ENCODE measurements at places on chromosomes 5 and 9.

DNA sequence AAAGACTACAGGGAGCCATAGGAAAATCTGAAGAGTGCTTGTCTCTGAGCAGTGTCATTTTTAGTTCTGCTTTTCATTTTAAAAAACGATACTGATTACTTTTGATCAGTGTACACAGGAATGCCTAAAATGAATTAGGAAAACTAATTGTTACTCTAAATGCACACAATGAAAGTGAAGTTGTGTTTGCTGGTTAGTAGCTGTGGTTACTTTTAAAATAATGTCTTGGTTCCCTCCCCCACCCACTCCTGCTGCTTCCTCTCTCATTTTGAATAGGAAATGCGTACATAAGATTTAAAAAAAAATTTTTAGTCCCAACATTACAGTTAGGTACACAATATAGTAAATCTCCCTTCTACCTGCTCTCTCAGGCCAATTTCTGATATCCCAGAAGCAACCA is 47.5 kb upstream of the PLPP1 start:
- DNase-seq, result no peak

DNA sequence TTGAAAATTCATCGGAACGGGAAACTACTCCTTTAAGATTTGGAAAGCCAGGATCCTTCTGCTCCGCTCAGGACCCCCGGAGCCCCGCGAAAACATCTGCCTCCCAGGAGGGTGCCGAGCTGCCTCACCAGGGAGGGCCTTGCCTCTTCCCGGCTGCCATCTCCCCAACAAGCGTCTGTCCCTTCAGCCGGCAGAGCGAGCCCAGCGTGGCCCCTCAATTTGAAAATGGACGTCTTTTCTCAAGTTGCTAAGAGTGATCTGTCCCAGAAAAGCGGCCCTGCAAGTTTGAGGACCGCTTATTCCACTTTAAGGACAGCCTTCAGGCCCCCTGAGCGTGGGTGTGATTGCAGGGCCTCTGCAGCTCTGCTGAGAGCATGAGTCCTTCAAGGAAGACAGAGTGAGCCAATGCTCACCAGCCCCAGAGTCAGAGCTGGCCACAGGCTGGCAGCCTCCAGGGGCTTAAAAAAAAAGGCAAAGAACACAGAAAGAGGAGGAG is 101.3 kb downstream of the PHF2 start:
- DNase-seq, result no peak

GRCh38 chr5:130424341-130424740 is 520.1 kb downstream of the CHSY3 start:
- no peak for DNase-seq

DNA sequence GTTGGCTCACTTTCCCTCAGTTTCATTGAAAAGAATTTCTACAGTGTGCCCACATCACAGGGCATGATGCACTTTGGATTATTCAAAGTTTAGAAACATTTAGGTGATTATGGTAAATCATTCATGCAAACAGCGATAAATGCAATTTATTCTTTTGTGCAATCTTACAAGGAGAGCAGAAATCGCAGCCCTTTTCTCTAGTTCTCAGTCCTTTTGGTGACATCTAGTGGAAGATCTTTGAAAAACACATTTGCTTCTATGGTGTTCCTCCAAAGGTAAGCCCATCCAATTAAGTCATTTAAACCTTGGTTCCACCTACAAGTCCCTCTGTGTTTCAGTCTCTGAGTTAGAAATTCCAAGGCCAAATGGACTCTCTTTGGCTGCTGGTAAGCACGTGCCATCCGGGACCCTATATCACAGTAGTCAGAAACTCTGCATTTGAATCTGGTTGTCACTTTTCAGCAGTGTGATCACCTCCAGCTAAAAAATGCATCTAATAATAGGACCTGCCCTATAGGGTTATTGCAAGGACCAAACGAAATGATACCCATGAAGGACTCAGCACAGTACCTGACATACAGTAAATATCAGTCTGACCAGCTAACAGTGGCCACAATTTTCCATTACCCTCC is 66.4 kb downstream of the MACROH2A1 start:
- peak; percentile 14 for DNase-seq

GRCh38 chr9:114372921-114373448 is 14.8 kb downstream of the AKNA start:
- no peak for DNase-seq

- DNase-seq, result no peak
These were observed 176.4 kb downstream of the C5orf15 start for GRCh38 chr5:133792024-133792423.

DNA sequence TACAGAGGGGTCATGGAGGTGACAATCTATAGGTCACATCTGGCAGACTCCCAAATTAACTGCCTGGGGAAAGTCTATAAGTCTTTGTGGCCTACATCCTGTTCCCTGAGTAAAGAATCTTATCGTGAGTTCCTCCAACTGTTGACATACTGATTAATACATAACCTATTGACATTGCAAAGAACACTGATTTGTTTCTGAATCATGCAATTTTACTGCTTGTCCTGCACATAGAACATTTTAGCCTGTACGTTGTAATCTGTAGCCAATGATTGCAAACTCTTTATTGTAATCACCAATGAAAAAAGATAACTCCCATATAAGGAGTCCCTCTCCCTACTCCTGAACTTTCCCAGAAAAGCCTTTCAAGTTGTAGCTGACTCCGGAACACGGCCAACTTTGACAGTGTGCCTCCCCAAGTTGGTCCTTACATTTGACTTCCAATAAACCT is 18.8 kb upstream of the OR2K2 start:
- no peak for DNase-seq

DNA sequence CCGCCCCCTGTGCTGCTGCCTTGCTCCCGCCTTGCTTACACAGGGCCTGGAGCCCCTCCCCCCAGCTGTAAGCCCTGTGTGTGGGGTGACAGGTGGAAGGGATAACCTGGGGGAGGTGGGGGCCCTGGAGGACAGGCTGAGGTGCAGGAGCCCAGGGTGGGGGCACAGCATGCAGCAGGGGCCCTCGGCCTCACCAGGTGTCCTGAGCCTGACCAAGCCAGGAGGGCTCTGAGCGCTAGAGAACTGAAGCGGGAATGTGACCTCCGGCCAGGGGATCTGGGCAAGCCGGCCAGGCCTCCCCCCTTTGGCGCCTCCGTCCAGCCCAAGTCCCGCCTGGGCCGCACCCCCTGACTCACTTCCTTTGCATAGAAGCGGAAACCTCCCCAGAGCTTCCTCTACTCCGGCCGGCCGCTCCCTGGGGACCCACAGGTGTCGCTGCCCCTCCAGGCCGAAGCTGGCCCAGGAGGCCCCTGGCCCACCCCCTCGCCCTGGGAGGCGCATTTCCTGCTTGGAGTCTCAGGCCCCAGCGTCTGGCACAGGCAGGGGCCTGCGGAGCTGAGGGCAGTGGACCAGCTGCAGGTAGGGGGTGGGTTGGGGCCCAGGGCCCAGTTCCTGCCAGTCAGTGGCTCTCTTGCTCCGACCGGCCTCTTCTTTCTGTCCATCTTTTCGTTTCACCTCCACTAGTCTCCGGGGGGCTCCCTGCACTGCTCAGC is at the start of gene TOR4A:
Gene TOR4A, plus strand, starts transcription at position 398 of the 713 bp plus-strand sequence. CDS start 964 bp downstream, outside the sequence.
- no peak for DNase-seq

DNA sequence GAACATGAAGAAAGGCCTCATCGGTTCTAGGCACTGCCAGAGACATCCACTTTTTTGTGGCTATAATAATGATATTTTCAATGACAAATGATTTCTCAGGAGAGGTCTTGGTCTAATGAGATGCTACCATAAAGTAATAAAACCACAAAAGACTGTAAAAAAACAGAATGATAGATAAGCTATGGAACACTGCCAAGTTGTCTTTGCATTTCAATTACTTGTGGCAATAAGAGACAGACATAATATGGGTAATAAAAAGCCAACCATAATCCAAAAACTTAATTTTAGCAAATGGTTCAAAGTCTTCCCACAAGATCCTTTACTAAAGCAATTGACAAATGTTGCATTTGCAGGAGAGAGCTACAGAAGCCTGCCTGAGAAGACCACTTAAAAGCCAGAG is 292.5 kb downstream of the ATPSCKMT start:
- DNase-seq, result no peak

DNA sequence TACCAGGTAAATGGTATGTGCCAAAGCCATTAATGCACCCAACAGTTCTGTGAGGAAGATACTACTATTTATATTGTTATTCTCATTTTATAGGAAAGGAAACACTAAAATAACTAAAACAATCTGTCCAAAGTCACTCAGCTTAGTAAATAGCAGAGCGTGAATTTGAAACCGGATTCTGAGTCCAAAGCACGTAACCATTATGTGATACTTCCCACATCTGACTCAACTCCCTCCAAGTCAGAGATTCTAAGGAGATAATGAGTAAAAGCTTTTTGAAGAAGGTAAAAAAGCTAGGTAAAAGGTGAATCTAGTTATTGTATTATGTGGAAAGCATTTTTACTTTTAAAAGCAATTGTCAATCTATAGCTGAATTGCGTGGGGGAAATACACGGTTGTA is 208.9 kb downstream of the PBX3 start:
- DNase-seq, result no peak

DNA sequence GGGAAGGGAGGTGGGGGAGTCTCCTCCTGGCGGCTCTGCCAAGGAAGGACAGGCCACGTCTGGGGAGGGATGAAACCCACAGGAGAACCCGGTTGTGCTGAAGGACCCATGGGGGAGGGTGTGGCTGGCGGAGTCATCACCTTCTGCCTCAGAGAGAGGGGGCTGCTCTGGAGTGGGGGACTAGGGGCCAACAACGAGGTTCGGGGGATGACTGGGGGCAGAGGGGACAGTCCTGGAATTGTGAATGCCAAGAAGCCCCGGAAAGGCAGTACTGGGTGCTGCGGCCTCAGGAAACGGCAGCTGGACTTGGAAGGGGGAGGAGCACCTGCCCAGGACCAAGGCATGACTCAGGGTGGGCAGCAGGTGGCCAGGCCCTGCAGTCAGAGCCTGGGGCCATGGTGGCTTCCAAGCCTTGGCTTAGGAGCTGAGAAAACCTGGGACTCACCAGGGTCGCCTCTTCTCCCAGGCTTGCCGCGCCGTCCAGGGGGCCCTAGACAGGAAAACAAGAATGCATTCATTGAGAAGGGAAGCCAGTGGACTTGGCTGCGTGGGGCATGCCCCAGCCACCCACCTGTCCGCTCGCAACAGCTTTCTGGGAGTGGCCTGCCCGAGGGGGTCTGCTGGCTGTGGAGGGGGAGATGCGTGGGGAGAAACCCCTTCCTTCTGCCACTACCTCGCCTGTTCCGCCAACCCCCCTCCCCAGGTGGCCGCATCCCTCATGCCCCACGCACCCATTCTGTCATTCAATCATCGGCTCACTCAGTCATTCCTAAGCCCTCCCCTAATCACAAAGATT is 74.0 kb upstream of the PHYKPL start:
- DNase-seq, result no peak

DNA sequence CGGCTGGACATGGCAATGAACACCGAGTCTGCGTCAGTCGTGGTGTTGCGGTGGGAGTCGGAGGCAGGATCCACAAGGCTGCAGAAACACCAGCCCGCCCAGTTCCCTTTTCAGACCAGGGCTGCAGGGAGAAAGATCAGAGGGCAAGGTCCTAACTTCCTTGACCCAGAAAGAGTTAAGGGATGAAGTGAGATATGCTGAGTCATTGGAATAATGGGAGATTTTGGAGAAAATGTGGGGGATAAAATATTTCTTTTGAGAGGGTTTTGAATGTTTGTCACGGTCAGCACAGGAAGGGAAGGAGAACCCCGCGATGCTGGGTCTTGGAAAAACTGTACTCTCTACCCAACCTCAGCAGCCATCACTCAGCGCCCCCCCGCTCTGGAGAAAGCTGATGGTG is 416.0 kb downstream of the ICE1 start:
- DNase-seq, result no peak

GRCh38 chr5:159341145-159341544 is 10.9 kb upstream of the IL12B start:
- no peak for DNase-seq

- DNase-seq, result no peak
These were observed 20.5 kb downstream of the RAPGEF1 start for GRCh38 chr9:131719262-131719908.

GRCh38 chr5:154446195-154447088 is 645 bp downstream of the SAP30L start:
- DNase-seq, result no peak

DNA sequence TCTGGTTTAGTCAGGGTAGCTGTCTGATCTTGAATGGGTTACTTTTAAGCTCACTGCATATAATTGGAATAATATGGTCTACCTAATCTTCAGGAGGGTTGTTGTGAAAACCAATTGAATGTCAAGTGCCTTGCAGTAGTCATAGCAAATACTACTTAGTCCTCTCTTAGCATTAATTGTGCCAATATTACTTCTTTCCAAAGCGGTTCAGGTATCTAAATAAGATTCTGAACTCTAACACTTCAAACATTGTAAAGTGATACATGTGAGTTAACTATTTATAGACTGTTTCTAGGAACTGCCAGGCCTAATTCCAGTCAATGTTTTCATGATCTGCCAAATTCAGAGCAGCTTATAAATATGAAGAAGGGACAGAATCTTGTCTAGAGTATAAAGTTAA is 140.2 kb downstream of the SH3GL2 start:
- DNase-seq, result no peak
